ENCODE measurements at places on chromosomes 5 and 9.

DNA sequence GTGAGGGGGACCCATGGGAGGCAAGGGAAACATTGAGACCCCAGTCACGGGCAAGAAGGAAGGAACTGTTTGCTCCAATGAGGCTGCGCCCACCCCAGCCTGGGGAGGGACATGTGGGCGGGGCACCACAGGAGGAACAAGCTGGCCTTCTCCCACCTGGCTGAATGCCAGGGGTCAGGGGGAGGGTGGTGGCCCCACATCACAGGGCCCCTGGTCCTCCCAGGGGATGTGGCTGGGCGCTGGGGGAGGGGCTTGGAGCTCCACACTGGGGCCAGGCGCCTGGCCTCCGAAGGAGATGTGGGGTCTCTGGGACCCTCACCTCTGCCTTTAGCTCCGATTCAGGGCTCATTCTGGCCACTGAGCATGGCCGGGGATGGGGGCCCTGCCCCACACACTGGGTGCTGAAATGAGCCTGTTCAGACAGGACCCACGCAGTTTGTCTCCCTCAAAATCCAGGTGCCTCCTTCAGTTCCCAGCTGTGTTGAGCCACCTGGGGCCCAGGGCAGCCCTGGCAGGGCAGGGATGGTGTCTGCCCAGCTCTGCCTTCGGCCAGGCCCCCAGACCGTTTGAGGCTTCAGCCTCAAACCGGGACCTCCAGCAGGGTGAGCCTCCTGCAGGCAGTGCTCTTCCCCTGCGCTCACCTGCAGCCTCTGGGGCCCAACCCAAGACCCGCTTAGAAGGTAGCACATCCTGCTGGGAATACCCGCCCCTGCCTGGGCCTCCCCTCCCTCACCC, 33.2 kb upstream of the NOTCH1 start:
- DNase-seq = no peak

- DNase-seq = no peak
Observed at GRCh38 chr5:126448720-126449119, 25.5 kb downstream of the GRAMD2B start.

DNA sequence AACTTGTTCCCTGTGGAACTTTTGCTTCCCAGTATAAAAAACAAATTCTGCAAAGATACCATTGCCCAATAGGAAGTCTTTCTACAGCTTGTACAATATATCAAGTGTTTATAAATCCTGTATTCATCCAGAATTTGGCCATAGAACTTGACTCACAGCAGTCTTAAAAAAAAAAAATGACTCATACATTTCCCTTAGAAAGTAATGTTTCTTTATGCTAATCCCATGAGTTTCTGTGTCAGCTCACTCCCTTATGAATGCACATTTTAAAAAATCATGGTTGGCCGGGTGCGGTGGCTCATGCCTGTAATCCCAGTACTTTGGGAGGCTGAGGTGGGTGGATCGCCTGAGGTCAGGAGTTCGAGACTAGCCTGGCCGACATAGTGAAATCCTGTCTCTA, 89.3 kb upstream of the DMRT1 start:
- DNase-seq = no peak

DNA sequence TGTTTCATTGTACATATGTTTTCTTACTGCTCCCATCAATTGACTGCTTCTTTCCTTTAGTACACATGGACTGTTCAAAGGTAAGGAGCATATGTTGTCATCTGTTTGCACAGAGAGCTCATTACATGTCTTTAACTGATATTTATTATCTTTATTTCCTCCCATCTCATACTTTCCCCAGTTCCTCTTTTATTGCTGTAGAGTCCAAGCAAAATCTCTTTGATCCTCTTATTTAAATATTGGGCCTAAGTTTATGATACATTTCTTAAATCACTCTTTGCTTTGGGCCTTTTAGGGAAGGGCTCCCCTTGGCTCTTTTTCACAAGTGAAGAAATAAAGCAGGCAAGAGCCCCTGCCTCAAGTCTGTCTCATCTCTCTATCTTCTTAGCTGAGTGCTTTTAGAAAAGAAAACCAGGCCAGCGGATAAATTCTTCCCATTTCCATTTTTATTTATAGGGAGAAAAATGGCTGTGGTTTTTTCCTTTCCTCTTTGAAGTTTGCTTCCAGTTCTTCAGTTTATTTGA, 152.4 kb downstream of the DOCK2 start:
- DNase-seq = no peak

- no peak for DNase-seq
Observed at GRCh38 chr9:133879615-133880014, 112.5 kb downstream of the VAV2 start.

DNA sequence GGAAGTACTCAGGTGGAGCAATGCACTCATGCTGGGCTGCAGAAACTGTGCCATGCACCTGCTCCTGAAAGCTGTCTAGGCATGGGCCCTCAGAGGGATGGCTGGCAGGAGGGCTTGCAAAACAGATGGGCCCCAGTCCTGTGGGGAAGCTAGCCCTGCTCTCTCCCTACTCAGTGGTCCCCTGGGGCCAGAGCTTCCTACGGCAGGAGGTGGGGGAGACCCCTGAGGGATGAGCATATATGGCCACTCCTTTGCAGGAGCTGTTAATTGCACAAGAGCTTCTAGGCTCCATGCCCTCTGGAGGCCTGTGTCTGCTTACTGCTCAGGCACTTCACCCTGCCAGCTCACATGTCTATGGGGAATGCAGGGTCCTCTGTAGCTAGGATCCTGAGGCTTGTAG, 545.3 kb upstream of the PTPRD start:
- no peak for DNase-seq

DNA sequence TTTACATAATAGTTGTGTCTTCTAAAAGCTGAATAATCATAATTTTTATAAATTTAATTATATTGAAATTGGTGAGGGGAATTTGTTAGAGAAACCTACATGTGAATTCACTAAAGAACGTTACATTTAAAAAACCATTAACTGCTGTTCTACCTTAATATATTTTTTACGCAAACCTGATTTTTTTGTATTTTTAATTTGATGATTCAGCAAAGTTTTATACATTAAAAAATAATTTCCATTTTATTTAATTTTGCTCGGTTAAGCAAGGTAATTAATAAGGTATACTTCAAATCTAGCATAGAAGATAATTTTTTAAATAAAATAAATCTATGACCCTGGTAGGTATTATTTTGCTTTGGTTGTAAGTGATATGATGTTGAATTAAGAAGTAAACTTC, 114.3 kb downstream of the SNCAIP start:
- DNase-seq = no peak

- DNase-seq = no peak
Observed at GRCh38 chr5:84683594-84683993, 298.9 kb upstream of the EDIL3 start.

DNA sequence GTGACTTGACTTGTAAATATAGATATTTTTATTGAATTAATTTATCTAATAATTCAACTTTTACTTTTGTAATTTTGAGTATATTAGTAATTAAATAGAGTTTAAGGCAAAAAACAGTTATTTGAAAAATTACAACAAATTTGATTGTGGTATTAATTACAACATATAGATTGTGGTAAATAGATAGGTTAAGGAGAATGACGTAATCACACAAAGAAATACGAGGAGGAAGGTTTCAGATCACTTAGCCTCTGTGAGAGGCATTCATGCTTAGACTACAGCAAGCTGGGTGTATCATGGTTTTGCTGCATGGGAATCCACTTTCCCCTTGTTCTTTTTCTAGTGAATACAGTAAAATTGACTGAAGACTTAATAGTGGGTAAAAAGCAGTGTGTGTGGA, 878.4 kb upstream of the EDIL3 start:
- no peak for DNase-seq

DNA sequence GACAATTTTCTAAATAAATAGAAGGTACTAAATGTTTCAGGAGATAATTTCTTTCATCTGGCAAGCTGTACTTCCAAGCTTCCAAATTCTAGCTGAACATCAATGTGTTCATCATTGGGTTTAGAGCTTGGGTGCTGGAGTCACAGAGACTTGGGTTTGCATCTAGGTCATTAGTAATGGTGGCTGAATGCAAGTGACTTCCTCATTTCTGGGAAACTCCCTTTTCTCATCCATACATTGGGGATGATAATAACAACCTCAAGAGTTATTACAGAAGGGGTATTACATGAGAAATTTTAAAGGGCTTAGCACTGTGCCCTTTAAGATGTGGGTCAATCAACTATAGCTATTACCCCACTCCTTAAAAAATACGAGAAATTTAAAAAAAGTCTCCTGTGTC, 41.1 kb upstream of the KLF4 start:
- no peak for DNase-seq

Data from stimulated activated CD4-positive, alpha-beta T cell treated with anti-CD3 and anti-CD28 coated beads, Interleukin-1b, Interleukin-23, amount 100 ng/mL, for 4 hours (primary cell).